Astrocyte (in vitro differentiated cells and primary cell): ENCODE measurements at places on chromosomes 6 and 20.
A peak's percentile ranks its signal among the peaks of the same experiment; 100 is the strongest.

DNA sequence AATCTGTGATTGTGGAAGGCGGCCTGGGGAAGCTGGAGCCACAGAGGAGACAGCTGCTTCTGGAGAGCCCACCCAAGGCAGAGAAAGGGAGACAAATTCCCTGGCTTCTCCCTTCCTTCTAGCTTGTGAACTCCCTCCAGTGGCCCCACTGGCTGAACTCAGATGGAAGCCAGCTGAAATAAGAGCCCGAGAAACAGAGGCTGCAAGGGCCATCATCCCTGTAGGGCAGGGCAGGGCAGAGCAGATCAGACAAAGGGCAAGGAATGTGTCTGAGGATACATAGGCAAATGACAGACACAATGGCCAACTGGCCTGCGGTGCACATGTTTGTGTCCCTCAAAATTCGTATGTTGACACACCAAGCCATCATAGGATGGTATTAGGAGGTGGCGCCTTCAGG is 25.3 kb downstream of the MDFI start:
- no peak for DNase-seq

DNA sequence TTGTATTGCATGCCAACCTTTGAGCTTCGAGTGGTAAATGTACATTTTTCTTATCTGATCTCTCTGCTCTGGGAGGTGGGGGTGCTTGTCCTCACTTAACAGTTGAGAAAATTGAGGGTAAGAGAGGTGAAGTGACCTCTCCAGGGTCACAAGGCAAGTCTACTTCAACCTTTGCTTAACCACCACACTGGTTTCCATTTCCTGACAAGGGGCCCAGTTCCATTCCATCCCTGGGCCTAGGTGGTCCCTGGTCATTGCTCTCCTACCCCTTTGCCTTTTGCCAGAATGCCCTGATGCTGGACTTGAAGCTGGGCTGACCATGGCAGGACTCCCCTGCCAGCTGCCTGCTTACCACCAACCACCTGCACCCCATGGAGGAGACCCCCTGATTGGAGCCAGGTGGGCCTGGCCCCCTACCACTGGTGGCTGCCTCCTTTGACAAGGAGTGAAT is 9.9 kb upstream of the BPIFB3 start:
- DNase-seq = no peak

- DNase-seq = no peak
Observed at GRCh38 chr6:131443514-131443913, 129.5 kb upstream of the ARG1 start.

DNA sequence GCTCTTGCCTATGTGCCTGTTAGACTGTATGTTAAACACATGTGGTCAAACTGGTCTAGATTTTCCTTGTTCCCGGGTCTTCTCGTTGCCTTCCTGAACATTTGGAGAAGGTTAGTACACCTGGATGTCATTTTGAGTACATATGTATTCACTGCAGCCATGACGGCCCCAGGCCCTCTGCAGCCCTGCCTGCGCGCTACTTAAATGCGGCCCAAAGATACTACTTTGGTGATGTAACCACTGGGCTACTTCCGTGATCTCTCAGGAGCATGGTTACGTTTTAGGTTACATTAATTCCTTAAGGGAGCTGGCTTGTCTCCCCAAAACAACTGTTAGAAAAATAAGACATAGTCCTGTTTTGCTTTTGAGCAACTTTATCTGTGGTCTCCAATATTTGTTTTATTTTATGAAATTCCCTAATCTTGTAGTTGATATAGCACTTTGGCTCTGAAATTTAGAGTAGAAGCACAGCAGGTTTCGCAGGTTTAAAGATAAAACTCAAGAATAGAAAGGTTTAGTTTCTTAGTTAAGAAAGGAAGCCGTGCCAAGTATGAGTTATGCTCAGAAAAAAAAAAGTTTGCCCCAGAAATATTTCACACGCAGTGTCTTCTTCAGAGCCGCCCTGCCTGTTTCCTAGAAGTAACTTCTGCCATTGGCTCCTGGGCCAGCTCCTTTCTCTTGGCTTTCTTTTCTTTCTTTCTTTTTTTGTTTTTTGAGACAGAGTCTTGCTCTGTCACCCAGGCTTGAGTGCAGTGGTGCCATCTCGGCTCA is 38.1 kb downstream of the TIAM2 start:
- no peak for DNase-seq

DNA sequence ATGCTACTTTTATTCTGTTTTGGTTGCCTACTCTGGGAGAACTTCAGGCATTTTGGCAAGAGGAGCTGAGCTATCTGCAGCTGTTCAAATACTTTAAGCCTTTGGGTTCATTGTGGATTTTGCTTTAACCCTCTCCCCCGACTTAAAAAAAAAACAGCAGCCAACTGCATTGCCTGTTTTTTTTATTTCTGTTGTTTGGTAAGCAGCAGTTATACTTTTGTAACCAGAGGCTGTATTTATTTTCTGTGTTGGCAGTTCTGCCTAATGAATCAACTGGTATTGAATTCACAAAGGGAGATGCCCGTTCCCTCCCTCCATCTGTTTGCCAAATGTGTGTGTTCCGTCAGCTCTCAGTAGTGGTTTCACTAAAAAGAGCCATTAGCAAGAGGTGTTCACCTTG is 484.0 kb downstream of the UTRN start:
- no peak for DNase-seq

GRCh38 chr6:15672291-15672690 is 9.5 kb upstream of the DTNBP1 start:
- no peak for DNase-seq

GRCh38 chr6:3090013-3090412 is 21.7 kb downstream of the RIPK1 start:
- no peak for DNase-seq

- DNase-seq = no peak
Observed at GRCh38 chr6:10386220-10386619, 28.7 kb downstream of the TFAP2A start.

DNA sequence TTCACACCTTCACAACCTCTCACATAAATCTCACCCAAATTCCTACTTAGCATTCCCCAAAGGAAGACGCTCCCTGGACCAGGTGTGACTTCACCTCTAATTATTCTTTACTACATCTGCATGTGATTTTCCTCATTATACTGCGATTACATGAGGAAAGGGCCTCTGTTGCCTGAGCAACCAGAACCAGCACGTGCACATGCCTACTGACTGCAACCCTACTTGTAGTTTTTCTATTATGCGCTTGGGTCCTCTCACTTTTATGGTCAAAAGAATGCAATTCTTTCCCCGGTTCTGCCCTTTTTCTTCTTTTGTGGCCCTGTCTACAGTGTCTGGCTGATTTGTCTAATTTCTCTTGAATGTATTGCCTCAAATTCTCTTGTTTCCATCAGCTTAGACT is 20.4 kb upstream of the ANKEF1 start:
- DNase-seq = no peak

DNA sequence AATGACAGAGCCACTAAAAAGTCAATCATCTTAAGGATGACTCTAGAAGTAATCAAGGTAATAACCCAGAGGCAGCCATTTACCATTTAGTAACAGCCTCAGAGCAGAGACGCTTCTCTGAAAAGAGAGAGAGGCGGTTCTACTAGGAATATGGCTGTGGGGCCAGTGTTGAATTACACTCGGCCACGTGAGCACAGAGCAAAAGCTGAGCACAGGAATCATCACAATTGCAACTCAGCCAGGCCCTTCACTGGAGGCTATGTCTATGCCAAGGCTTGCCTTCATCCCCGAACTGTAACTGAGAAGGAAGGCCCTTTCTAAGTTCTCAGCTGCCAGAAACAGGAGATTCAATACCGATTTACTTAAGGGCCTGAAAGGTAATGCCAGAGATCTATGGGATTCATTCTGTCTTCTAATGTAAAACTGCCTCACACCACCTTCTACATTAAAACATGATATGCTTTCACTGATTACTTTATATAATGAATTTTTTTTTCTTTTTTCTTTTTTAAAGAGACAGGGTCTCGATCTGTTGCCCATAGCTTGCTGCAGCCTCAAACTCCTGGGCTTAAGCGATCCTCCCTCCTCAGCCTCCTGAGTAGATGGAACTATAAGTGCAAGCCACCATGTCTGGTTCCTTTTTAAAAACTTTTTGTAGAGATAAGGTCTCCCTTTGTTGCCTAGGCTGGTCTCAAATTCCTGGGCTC is 67.6 kb downstream of the NUDT3 start:
- DNase-seq = peak; percentile 51

GRCh38 chr6:51618563-51618962 is 468.9 kb downstream of the PKHD1 start:
- DNase-seq = no peak

- DNase-seq = no peak
Observed at GRCh38 chr20:32539026-32539816, 45.9 kb downstream of the NOL4L start.
